ENCODE measurements at places on chromosomes 7 and 10.

- DNase-seq: no peak
Observed at GRCh38 chr10:79390551-79391229, 43.4 kb downstream of the PPIF start.

- no peak for DNase-seq
Observed at GRCh38 chr10:79249186-79250121, 97.8 kb upstream of the PPIF start.

DNA sequence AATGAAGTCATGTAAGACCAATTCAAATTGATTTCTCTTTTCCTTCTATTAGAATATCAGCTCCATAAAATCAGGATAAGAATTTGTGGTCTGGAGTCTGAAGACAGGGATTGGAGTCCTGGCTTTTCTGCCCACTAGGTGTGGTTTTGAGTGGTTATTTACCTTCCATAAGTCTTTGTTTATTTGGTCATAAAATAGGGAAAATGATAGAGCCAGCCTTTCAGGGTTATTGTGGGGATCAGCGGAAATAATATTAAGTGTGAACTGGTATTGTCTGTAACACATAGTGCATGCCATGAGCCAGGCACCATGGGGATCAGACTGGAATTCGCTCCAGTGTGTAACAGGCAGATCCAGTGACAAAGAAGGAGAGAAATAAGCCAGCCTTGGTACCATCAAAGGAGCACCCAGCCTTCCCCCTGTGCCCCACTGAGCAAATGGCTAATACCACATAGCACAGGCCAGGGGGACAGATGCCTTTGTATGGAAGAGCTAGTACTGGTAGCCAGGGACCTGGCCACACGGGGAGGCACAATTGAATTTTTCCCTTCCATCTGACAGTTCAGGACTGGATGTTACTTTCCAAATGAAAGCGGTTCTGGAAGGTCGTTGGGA lies 509.7 kb upstream of the PODXL start:
- no peak for DNase-seq

DNA sequence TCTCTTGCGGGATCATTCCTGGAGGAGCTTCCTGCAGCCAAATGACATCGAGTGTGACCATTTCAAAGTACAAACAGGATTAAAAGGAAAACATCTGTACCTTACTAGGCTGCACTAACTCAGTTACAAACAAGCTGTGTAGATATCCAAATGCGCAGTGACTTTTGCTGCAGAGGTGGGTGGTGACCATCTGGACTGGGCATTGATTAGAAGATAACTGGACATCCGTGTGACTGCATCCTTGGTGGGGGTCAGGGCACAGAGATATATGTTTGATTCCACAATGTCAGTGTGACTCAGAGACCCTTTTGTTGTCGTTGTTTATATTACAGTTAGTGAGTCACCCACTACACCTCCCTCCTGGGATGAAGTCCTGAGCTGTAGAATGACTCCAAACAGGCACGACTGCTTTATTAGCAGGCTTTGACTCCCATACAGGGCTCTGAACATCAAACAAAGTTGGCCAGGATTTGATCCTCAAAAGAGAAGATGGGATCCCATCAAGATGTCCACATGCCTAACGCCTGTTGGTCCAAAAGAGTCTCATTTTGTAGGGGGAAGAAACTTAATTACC lies 56.7 kb upstream of the SDK1 start:
- no peak for DNase-seq

GRCh38 chr7:134795231-134795630 lies 15.8 kb downstream of the CALD1 start:
- DNase-seq: no peak

- DNase-seq: no peak
Observed at GRCh38 chr7:75010036-75010435, 45.5 kb downstream of the CASTOR2 start.

DNA sequence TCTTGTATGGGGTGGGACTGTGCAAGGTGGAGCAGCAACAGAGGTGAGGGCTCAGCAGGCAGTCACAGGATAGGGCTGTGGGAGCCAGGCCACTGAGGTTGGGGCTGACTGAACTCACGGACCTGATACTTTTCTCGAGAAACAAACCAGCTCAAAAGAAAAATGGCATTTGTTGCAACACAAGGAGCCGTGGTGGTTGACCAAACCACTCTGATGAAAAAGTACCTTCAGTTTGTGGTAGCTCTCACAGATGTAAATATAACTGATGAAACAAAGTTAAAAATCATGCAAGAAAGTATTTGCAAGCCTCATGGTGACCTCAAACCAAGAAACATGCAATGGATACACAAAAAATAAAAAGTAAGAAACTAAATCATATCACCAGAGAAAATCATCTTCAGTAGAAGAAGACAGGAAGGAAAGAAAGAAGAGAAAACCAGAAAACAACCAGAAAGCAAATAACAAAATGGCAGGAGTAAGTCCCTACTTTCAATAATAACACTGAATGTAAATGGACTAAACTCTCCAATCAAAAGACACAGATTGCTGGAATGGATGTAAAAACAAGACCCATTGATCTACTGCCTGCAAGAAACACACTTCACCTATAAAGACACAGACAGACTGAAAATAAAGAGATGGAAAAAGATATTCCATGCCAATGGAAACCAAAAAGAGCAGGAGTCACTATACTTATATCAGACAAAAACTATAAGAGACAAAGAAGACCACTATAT lies 48.9 kb upstream of the DUSP5 start:
- no peak for DNase-seq

- DNase-seq: no peak
Observed at GRCh38 chr7:27418541-27418940, 175.9 kb downstream of the EVX1 start.

DNA sequence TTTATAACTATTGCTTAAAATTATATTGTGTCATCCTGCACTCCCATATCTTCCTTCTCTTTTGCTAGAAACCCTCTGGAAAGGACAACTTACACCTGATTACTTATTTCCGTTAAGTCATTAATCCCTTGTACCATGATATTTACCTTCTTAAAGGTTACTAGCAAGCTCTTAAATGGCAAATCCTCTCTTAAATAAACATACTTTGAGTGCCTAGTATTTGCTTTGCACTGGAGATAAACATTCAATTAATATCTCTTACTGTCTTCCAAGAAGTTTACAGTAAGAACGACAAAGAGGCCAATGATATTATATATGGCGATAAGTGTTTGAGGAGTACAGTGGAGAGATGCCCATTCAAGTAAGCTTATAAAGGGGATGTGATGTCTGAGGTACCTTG lies 278.3 kb downstream of the HGF start:
- DNase-seq: no peak

DNA sequence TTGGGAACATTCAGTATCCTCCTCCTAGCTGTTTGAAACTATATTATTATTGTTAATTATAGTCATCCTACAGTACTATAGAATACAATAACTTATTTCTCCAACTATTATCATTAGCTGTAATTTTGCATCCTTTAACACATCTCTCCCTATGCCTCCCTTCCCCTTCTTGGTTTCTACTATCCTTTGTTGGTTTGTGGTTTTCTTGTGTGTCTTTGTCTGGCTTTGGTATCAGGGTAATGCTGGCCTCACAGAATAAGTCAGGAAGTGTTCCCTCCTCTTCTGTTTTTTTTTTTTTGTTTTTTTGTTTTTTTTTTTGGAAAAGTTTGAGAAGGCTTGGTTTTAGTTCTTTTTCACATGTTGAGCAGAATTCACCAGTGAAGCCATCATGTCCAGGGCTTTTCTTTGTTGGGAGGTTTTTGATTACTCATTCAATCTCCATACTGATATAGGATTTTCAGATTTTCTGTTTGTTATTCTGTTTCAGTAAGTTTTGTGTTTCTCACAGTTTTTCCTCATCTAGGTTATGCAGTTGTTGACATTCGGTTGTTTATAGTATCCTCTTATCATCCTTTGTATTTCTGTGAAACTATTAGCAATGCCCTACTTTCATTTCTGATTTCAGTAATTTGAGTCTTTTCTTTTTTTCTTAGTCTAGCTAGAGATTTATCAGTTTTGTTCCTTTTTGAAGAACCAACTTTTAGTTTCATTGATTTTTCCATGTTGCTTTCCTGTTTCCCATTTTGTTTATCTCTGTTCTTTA lies 21.6 kb downstream of the C1GALT1 start:
- DNase-seq: no peak

- DNase-seq: no peak
Observed at GRCh38 chr10:122264436-122264835, 6.7 kb upstream of the BTBD16 start.

GRCh38 chr7:80699721-80700256 lies 61.3 kb downstream of the CD36 start:
- no peak for DNase-seq

- no peak for DNase-seq
Observed at GRCh38 chr7:36036590-36036989, 116.5 kb upstream of the EEPD1 start.

GRCh38 chr7:125506331-125506730 lies 576.7 kb upstream of the POT1 start:
- no peak for DNase-seq

GRCh38 chr10:117094856-117095255 lies 43.2 kb downstream of the VAX1 start:
- DNase-seq: no peak

DNA sequence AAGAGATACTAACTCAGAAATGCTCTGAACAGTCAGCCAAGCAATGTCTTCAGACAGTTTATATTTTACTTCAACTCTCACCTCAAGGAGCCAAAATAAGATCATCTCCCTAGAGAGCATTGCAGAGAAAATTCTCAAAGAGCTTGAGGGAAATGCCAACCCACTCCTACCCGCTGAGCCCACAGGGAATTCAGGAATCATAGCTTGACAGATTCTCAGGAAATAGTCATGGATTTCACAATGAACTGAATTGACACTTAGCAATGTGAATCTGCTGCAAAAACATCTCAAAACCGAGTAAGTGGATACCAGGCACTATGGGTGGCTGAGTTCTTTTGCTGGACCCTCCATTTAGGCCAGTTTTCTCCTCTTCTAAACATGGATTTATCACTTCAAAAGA lies 9.8 kb upstream of the PLAC9 start:
- no peak for DNase-seq

- no peak for DNase-seq
Observed at GRCh38 chr10:119759832-119760231, 34.0 kb downstream of the INPP5F start.

- DNase-seq: no peak
Observed at GRCh38 chr10:50426485-50426884, 175.2 kb upstream of the ASAH2 start.

DNA sequence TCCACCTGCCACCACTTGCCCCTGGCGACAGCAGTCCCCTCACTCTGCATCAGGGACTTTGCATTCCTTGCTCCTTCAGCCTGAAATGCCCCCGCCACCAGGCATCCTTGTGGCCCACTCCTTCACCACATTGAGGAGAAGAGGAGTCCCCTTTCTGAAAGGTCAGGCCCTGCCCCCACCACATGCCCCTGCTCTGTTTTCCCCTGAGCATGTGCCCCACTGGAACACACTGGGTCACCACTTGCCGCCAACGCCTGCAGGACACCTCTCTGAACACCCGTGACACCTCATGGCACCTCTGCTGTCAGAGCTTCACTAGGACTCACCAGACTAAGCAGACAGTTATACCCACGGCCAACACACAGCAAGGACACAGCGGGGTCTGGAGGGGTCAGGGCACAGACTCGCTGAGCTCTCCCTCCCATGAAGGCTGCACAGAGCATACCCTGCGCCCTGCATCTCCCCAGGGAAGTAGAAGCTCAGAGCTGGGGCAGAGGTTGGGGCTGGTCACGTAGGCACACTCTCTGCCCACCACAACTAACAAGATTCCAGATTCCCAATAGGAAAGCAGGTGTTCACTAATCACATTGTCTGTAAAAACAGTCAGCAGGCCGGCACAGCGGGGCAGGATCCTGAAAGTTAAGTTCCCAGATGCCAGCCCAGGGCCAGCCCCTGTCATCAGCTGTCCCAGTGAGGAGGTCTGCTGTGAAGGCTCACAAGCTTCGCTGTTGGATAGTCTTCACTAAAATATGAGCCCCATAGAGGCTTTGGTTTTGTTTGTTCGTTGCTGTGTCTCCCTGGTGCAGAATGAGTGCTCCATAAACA lies 5.8 kb upstream of the AOC1 start:
- DNase-seq: no peak

DNA sequence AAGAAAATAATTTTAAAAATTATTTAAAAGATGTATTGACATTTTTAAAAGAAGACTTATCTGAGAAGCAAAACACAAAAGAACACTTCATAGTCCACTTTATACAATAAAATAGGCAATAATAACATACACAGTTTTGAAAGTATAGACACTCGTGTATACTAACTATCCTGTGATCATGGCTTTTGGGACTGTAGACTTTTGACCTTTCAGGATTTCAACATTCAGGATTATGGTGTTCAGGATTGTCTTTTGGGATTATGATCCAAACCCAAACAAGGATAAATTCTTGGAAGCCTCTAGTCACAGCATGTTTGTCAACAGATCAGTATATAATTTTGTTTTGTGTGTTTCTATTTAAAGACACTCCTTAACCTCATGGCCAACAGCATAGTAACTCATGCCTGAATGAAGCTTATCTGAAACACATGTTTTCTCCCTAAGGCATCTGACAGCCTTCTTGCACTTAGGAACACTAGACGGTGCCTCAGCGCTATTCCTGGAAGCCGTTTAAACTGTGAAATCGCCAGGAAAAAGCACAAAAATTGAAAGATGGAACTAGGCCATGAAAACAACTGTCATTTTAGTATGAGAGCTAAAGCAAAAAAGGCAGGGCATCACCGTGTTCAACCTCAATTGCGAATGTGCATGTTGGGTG lies 29.9 kb downstream of the GSAP start:
- no peak for DNase-seq

DNA sequence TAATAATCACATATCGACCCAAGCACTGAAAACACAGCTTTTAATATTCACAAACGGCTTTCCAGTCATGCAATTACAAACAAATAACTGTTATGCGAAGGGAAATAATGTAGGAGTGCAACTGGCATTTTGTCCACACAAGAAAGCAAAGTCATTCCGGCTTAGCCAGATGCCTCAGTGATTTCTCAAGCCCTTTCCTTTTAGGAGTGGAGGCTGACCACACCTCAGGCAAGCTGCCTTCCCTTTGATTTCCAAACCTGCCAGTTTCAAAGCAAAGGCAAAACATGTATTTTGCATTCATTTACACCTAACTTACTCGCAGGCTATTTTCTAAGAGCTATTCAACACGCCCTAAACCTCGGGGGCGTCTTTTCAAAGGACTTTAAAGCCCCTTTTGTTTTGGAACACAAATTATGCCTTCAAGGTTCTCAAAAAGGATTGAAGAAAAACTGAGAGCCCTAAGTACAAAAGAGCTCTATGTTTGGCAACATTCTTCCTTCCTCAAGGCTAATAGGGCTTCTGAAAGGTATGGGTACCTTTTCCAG lies 109.6 kb downstream of the CPXM2 start:
- no peak for DNase-seq

DNA sequence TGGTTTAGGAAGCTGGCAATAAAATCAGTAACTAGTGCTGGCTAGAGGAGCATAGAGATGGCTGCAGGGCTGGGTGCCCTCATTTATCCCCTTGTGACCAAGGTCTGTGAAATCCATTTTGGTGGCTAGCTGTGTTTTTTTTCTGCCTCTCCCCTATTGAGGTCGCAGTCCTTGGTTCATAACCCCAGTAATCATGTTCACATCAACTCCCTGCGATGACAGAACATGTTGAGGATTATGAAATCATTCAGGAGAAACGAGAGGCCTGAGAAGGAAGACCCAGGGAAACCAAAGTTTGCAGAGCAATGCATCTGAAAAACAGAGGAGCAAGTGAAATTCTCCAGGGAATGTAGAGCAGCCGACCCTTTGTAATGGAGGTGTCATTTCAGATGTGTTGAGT lies 126.9 kb downstream of the TACC2 start:
- no peak for DNase-seq

Measured in stimulated activated naive CD4-positive, alpha-beta T cell (primary cell).